ENCODE measurements at places on chromosomes 11 and 22.

GRCh38 chr22:19786264-19786585 is 25.6 kb downstream of the TBX1 start:
- DNase-seq: no peak

- no peak for DNase-seq
Measured at GRCh38 chr11:108498816-108499408, 728 bp upstream of the POGLUT3 start.

DNA sequence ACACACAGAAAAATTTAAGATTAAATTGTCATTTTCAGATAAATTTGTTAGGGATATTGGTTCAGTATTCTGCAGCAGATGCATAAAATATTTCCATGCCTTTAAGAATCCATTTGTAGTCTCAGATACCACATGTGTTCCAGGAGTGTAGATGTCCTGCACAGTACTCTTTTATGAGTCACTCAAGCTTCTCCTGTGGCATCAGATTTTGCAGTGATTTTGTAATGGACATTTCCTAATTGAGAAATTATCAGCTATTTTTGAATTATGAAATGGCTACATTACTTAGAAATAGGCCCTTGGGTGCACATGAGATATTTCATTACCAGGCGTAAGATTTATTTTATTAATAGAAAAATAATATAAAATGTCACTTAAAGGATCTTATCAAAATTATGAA is 18.9 kb downstream of the MMP3 start:
- no peak for DNase-seq

DNA sequence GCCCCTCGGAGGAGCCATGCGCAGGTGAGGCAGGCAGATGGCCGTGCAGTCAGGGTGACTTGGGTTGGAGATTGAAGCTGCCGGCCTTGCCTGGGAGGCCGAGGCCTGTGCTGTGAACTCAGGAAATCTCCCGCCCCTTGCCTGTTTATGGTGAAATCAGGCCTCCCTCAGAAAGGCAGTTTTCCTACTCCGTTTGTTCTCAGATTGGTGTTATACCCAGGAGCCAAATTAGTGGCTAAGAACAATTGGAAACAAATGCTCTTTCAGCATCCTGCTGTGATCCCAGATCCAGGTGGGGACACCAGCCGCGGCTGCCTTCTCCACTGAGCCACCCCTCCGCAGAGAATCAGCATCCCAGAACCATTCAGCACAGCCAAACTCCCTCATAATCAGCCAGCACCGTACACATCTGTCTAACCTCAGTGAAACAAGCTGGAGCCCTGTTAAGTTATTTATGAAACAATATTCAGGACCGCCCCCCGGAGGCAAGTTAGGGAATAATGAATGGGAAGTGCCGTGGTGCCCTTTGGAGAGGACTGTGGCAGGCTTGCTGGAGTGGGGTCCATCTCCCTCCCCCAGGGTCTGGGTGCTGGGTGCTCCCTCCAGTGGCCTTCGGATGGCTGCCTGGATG is 60.0 kb downstream of the PKNOX2 start:
- no peak for DNase-seq

DNA sequence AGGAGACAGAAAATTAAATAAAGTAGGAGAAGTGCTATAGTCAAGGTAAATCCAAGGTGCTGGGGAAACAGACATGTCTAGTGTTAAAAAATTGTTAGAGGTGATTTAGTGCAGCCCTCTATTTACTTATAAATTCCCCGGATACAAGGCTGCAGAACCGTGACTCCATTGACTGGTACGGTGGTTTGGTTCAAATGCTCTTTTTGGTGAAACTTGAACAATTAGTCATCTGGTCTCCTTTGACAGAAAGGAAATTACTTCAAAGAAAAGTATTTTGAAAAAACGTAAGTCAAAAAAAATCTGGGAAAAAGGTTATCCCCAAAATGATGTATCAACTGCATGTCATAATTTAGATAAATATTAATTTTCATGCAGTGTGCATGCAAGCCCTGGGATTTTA is 399.2 kb downstream of the CNTN5 start:
- DNase-seq: no peak

GRCh38 chr11:73194593-73194992 is 23.5 kb upstream of the P2RY2 start:
- no peak for DNase-seq

DNA sequence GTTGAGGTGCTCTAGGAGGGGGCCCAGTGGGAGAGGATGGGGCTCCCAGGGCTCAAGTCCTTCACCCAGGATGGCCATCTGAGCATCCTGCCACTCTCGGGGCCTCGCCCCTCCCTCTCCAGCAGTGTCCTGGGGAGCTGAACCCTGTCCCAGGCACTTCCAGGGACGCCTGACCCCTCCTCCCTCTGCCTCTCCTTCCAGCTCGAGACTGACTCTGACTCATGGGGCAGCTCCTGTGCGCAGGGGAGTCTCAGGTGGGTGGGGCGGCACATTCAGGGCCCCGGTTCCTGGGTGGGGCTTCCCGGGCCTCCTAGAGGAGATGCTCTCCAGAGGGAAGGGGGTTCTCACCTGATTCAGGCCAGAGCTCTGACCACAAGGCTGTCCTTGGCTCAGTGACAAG is 77.1 kb upstream of the IGLL5 start:
- peak; percentile 59 for DNase-seq

DNA sequence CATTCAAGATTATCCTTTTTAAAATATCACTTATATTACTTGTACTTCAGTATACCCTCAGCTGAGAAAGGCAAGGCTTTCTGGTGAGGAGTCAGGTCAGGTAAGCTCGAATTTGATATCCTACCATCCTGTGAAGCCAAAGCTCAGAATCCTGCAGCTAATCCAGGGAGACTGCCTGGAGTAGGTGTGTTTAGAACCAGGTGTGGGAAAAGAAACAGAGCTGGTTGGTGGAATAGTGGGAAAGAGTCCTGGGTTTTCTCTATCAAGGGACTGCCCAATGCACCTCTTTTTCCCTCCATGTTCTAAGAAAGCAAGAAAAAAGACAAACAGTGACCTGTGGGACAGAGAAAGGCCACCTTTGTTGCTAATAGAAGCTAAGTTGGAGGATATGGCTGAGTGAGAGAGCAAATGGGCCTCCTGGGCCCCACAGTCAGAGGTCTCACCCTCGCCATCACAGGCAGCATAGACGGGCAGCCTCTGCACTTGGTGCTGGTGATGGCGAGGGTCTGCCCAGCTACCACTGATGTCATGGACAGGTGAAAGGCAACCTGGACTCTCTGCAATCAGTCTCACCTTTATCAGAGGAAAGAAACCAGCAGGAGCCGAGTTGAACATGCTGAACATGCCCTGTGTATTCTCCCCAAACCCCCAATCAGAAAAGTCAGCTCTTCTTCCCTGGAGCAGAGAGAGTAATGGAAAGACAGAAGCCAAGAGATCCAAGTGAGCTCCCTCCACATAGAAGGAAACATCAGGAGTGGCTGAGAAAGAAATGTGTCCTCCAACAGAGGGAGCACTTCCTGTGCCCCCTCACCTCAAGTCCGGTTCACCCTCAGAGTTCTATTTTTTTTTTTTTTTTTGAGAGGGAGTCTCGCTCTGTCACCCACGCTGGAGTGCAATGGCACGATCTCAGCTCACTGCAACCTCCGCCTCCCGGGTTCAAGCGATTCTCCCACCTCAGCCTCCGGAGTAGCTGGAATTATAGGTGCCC is 491.3 kb downstream of the BUD13 start:
- no peak for DNase-seq

GRCh38 chr22:32517488-32517887 is 42.9 kb downstream of the FBXO7 start:
- no peak for DNase-seq

GRCh38 chr11:85709941-85710702 is 24.1 kb upstream of the CCDC89 start:
- no peak for DNase-seq

DNA sequence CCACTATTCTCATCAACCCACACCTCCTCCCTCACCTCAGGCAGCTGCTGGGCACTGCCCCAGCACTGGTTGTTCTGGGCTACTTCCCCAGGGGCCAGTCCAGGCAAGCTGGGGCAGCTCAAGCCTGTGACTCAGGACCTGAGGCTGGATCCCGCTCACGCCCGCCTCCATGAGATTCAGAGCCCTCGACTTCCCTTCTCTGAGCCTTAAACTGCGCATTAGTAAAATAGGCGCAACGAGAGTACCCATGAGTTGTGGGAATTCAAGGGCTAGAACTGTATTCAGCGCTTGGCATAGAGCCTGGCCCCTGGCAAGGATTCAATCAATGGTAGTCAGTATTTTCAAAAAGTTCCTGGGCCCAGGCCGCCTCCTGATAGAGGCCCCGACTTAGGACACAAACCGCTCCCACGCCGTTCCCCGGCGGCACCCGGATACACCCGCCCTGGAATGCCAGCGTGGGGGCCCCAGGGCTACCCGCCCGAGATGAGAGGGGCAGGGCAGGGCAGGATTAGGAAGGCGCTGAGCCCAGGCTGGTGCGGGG is 723 bp upstream of the CD82 start:
- no peak for DNase-seq

GRCh38 chr11:119169282-119169719 is 776 bp downstream of the NLRX1 start:
- no peak for DNase-seq

- DNase-seq: no peak
Measured at GRCh38 chr11:132125988-132126871, 755.8 kb downstream of the NTM start.

DNA sequence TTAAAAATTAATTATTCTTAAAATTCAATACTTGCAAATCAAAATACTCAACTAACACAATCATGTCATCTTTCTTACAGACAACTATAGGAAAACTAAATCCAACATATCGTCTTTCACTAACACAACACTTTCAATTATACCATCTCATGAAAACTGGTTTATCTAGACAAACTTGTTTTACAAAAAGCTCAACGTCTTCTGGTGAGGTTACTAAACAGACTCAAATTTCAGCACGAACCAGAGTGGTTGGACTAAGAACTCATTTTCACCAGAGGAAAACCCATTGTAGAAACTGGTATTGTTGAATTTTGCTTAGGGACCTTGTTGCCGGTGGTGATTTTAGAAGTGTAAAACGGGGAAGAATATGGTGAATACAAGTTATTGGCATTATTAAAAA is 52.2 kb downstream of the NUP98 start:
- no peak for DNase-seq

DNA sequence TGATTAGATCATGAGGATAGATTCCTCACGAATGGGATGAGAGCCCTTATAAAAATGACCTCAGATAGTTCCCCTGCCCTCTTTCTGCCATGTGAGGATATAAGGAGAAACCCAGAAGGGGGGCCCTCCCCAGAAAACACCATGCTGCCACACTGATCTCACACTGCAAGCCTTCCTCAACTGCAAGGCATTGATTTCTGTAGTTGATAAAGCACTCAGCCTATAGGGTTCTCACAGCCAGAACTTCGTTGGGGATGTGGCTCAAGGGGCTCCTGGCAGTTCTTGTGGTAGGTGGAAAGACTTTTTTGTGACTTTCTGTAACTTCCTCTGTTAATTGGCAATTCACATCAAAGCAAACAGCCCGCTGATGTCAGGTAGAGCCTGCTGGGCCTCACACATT is 108.9 kb downstream of the CD44 start:
- DNase-seq: no peak

GRCh38 chr11:86738568-86738967 is 61.8 kb upstream of the PRSS23 start:
- no peak for DNase-seq

DNA sequence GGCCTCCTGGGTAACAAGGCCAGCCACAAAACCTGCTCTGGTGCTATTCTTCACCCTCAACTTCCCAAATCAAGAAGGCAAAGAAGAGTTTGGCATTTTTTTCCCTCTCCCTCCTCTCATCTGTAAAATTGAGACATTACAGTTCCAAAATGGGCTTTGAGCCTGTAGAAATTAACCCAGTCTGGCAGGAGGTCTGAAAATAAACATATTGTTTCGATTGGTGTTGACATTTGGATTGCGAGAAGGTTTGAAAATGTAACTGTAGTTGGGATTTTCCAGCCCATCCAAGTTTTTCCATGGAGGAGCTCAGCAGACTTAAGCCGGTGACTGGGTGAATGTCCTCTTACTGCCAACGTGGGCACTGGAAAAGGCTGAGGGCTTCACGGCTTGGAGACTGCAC is 35.0 kb upstream of the ALX4 start:
- no peak for DNase-seq

DNA sequence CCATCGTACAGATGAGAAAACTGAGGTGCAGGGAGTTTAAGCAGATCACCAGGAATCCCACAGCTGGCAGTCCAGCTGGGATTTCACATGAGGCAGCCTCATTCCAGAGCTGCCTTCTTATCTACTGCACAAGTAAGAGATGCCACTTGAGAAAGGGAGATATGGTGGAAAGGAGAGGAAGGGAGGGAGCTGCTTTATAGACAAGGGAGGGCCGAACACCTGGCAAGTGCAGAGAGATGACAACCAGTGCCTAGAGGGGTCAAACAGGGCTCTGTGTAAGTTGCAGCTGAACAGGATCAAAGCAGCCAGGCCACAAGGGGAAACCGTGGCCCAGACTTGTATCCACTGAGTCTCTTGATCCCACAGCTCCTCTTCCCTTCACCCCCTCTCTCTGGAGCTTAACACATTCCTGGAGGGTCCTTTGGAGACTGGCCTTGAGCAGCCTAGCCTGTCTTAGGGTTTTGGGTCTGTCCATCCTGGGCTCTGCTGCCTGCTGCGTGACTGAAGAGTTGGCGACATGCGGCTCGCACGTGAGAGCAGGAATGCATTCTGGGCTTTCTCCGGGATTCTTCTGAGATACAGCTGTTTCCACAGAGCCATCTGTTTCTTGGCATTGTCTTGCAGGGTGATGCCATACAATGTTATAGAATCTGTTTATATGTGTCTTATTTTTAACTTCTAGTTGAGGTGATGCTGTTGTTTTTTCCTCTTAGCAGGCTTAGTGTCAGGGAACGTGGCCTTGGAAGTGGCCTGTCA is 268.5 kb upstream of the SYN3 start:
- no peak for DNase-seq

DNA sequence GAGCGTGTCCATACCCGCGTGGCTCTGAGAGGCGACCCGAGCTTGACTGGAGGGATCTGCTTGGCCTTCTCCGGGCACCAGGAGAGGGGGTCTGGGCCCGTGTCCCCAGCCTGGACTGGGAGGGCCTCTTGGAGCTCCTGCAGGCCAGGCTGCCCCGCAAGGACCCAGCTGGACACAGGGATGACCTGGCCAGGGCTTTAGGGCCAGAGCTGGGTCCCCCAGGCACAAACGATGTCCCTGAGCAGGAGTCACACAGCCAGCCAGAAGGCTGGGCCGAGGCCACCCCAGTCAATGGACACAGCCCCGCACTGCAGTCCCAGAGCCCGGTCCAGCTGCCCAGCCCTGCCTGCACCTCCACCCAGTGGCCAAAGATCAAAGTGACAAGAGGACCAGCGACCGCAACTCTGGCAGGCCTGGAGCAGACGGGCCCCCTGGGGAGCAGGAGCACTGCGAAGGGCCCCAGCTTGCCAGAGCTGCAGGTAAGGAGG is 38.2 kb downstream of the TRIOBP start:
- no peak for DNase-seq

GRCh38 chr11:82007521-82007920 is 726.1 kb downstream of the FAM181B start:
- no peak for DNase-seq

DNA sequence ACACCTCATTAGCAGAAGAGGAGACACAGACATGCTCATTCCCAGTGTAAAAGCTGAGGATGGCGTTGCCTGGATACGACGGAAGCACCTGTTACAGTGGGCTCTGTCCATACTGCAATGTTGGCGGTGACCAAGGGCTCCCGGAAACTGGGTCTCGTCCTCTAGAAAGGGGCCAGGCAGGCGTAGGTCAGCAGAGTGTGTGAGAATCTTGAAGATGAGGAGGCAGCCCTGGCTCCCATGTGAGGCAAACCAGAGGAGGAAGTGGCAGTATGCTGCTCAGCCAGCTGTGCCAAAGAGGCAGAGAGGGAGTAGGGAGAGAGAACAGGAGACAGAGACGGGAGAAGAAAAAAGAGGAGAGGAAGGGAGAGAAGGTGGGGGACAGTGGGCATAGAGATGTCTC is 10.3 kb downstream of the LTO1 start:
- DNase-seq: no peak
